NCI-H226 (cell line): ENCODE measurements at places on chromosomes 1 and 21.
A peak's percentile ranks its signal among the peaks of the same experiment; 100 is the strongest.

DNA sequence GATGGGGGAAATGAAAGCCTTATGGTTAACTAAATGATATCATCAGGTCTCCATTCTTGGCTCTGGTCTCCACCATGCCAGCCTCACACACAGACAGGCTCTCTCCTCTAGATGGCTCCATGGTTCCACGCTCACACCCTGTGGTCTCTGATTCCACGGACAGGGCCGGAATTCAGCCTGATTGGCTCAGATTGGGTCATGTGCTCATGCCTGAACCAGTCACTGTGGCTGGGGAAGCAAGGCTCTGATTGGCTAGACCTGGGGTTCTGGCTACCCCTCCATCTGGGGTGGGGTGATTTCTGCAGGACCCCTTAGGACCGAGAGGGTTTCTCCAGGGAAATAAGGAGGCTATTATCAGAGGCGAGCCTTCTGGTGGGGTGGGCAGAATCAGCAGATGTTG, 277.0 kb downstream of the PTPRU start:
- DNase-seq, result peak; percentile 56

- peak; percentile 57 for DNase-seq
Measured at GRCh38 chr1:44405798-44406736, 1.0 kb downstream of the RNF220 start.

GRCh38 chr1:205811660-205812059, 1.3 kb downstream of the SLC41A1 start:
- no peak for DNase-seq

GRCh38 chr1:194033646-194034045, 847.2 kb upstream of the B3GALT2 start:
- DNase-seq, result no peak

DNA sequence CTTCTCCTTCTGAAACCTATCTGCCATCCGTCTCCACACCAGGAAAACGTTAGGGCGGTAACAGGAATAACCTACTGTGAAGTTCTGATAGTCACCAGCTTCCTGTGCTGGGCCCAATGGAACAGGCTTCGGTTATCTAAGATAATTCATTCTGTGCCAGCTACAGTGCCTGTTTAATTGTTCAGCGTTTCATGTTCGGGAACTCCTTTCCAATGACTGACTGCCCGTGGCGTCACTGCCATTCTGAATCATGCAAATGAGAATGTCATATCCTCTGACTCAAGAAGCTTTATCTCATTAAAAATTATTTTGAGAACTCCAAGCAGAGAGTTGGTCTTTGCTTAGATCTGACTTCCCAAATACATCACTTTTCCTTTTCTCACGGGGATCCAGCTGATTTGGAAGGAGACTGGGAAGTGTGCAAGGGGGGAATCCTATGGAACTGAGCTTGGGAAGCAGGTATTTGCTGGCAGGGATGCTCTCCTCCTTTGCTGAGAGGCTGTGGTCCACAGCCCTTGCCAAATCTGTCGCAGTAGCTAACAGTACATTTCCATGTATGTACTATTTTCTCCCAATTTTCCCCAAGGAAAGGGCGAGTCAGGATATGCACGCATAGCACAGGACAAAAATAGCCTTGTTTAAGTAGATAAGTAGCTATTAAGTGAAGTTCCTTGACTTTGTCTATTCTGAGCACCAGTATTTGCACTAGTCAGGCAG, 358.7 kb downstream of the LTN1 start:
- DNase-seq, result peak; percentile 89

GRCh38 chr1:184610876-184611595, 143.6 kb downstream of the EDEM3 start:
- DNase-seq, result no peak

- no peak for DNase-seq
Measured at GRCh38 chr1:82090104-82090503, 289.4 kb downstream of the ADGRL2 start.

DNA sequence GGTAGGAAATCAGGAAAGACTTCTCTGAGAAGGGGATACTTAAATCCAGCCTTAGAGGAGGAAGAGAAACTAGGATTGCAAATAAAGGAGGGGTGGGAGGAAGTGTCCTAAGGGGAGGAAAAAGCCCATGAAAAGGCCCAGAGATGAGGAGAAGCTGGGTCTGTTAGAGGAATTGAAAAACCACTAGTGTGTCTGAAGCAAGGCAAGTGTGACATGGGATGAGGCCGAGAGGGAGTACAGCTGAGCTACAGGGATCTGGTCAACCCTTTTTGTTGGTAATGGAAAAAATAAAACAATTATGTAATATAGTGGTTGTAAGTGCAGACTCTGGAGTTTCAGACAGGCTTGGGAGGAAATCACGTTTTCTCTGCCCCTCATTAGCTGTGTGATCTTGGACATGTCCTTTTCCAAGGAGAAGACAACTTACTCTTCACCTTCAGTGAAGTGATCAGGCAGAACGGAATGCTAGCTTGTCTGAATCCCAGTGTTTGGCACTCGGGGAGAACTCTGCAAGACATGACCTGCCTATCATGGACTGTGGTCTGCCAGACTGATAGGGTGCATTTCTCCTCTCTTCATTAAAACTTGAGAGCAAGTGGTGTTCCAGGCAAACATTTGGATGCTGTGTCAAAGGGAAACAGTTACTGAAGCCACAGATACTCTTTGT, 7.4 kb upstream of the S100A10 start:
- DNase-seq, result no peak

DNA sequence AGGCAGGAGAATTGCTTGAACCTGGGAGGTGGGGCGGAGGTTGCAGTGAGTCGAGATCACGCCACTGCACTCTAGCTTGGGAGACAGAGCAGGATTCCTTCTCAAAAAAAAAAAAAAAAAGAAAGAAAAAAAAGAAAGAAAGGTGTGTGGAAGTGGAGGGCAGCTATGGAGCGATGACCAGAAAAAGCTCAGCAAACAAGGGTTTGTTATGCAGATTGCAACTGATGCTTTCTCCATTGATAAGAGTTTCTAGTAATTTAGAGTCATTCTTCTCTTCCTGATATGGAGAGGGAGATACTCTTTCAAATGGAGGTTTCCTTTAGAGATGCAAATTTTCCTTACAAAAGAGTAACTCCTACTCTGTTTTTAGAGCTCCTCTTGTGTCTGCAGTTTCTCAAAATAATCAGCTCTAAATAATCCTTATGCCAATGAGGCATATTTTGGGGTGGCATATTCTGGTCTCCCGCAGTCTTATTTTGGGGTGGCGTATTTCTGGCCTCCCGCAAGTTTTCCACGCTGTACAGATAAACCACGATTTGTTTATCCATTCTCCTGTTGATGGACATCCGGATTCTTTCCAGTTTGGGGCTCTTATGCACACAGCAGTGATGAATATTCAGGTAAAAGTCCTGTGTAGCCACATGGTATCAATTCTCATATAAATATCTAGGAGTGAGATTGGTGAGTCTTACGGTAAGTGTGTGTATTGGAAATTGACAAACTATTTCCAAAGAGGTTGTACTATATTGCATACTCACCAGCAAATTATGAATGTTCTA, 30.7 kb upstream of the RCC2 start:
- no peak for DNase-seq
